ENCODE measurements at places on chromosomes 6 and 20. TPM values are rescaled to one million over a fixed set of nuclear protein-coding genes. Genes with fewer than 3 reads are reported as not detected.

Gene PHACTR3
- total RNA-seq = not detected

Gene FAM83C
- not detected for total RNA-seq

Gene ISM1
- 0.23 TPM for total RNA-seq

Gene ZSWIM1
- total RNA-seq = 16.5 TPM

Gene TMEM14B
- total RNA-seq = 76.4 TPM

Gene SLC12A5
- total RNA-seq = 1.5 TPM

Gene CRIP3
- total RNA-seq = 5.3 TPM

Gene ROS1
- not detected for total RNA-seq

Gene LRRC73
- 0.49 TPM for total RNA-seq

All from naive thymus-derived CD8-positive, alpha-beta T cell (primary cell).